ENCODE measurements at places on chromosomes 13 and 19.

- DNase-seq = no peak
Observed at GRCh38 chr13:29513002-29513980, 82.2 kb downstream of the SLC7A1 start.

DNA sequence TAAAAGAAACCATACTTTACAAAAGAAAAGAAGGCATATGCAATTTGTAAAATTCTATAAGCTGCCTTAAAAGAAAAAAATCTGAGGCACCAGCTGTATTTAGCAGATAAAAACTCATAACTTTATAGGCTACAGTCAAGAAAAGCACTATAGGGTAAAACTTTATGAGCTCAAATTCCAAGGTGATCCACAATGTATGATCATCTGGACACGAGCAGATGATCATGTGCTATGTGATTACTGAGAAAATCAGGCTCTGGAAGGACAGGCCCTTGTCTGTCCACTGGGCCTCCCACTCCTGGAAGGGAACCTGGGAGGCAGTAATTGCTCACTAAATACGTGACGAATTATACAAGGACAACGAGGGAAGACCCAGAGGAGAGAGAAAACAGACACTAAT lies 7.3 kb downstream of the GRTP1 start:
- DNase-seq = no peak

GRCh38 chr13:44543369-44543768 lies 32.8 kb downstream of the TSC22D1 start:
- no peak for DNase-seq

DNA sequence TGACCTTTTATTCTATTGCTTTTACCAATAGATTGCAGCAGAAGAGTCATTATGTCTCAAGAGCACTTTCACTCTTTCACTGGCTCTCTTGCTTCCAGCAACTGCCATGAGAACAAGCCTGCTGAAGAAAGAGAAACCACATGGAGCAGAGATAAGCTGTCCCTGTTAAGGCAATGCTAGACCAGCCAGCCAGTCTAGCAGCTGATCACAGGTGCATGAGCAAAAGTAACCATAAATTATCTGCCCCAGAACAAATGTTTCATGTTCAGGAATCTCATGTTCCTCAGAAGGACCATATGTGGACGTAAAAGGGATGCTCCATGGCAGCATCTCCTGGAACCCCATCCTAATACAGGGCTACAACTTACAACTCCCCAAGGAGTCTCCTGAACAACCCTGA lies 20.4 kb upstream of the DCLK1 start:
- no peak for DNase-seq

- no peak for DNase-seq
Observed at GRCh38 chr19:28972058-28972852, 240.7 kb downstream of the UQCRFS1 start.

DNA sequence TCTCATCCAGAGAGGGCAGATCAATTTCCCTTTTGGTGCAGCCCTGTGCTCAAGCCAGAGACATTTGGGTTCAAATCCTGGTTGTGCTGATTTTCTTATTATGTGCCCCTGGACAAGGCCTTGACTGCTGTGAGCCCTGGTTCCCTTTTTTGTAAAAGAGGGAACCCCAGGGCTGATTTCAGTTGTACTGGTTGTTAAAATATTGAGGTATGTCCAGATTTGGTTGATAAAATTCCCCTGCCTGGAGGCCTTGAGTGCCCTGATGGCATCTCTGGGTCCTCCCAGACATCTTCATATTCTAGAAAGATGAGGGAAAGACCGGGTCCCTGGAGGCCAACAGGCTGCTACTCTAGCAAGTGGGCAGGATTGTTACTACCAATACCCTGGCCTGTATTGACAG lies 14.4 kb upstream of the PLAUR start:
- DNase-seq = no peak

All from immature natural killer cell (primary cell).